ENCODE measurements at places on chromosomes 3 and 15.

- DNase-seq, result no peak
Observed at GRCh38 chr3:143840636-143841035, 7.6 kb downstream of the SLC9A9 start.

DNA sequence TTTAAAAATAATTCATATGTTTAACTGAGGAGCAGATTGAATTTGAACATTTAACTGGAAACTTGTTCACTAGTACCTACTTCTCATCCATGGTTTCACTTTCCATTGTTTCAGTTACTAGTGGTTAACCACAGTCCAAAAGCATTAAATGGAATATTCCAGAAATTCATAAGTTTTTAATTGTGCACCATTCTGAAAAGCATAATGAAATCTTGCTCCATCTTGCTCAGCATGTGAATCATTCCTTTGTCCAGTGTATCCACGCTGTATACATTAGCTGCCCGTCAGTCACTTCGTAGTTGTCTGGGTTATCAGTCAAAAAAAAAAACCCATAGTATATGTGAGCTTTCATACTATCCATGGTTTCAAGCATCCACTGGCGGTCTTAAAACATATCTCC is 217.6 kb downstream of the TPRG1 start:
- DNase-seq, result no peak

DNA sequence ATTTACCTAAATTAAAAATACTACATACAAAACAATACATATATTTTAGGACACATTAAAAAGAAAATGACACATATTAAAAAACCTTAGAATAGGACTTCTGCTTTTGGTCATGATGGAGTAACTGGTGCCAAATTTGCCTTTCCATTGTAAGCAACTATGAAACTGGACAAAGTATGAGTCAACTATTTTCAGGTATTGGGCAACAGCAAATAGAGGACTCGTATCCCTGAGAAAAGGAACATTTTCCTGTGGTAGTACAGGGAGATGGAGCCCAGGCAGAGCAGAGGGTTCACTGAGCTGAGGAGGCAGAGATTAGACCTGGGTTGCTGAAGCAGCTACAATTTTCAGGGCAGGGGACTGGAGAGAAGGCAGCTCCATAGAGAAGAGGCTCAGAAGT is 14.7 kb downstream of the CCR1 start:
- no peak for DNase-seq

GRCh38 chr3:186596568-186597287 is 16.1 kb upstream of the AHSG start:
- no peak for DNase-seq

DNA sequence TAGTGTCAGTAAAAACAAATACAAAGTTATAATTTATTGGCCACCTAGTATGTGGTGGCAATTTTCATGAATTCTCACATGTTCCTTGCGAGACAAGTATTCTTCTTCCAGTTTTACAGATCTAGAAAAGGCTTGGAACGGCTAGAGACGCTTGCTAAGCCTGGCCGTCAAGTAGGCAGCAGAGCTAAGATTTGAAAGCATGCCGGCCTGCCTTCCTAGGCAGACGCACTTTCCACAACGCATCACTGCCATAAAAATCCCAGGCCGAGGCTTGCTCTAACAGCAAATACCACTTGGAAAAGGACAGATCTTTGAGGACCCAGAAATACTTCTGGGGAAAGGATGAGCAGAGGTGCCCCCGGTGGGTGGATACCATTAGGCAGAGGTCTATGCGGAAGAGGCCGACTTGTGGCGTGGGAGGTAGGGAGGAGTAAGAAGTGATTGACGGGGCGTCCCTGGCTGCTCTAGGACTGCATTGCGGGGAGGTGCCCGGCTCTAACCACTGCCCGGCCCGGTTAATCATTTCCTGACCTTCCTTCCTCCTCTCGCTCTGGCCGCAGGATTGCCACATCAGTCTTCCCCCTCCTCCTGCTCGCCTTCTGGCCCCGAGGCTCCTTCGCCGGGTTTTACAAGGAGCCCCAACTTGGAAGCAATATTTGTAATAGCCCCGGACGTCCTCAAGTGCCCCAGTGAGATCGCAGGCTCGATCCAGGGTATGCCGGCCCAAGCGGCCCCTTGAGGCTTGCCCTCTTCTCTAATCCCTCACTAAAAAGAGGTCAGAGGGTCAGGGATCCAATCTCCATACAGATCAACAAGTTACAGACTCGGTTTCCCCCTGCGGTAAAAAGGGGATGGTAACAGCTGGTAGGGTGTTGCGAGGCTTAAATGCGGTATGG is 1.3 kb upstream of the USP3 start:
- DNase-seq, result peak; percentile 75

DNA sequence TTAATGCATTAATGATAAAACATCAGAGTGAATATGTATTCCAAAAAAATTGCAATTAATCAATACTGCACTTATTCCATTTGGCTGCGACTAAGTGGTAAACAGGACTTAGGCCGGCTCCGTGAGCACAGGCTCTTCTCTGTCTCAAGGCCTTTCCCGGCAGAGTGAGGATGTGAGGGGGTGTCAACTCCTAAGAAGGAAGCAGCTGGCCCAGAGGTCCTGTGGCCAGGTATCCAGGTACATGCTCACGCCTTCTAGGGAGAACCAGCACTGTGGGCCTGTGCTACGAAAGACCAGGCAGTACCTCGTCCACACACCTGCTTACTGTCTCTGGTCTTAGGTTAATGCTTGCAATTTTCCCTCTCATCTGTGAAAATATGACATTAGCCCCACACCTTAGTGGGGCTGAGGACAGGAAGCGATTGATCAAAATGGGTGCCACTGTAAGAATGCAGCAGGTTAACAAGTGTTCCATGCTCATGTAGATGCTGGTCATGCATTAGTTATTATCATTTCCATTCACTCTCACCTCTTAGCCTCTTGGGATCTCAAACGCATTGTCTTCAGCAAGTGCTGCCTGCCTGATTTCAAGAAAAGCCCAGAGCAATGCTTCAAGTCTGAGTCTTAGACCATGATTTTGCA is 175.3 kb downstream of the ABHD5 start:
- no peak for DNase-seq

- no peak for DNase-seq
Observed at GRCh38 chr3:5194341-5194740, 6.8 kb downstream of the EDEM1 start.

- no peak for DNase-seq
Observed at GRCh38 chr3:64594134-64594533, 93.7 kb downstream of the ADAMTS9 start.

GRCh38 chr3:113912552-113913236 is 35.1 kb upstream of the ZDHHC23 start:
- DNase-seq, result peak; percentile 39

- peak; percentile 40 for DNase-seq
Observed at GRCh38 chr15:64460724-64461720, 644 bp downstream of the ZNF609 start.

DNA sequence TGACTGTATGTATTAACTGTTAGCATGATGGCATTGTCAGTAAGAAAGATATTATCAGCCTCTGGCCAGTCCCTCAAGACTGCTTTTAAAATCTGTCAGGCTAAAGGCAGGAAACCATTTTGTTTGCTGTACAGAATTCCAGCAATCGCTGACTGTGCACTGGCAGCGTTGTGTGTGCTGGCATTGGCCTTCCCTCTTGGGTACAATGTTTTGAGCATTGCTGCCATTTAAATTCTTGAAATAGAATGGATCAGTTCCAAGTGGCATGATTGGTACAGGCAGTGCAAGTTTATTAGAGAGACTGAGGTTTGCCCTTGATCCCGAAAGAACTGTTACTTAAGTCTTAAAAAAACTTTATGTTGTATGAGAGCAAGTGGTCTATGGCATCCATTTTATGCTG is 788.7 kb downstream of the OTOL1 start:
- DNase-seq, result no peak

GRCh38 chr3:100779480-100779879 is 70.2 kb downstream of the TFG start:
- no peak for DNase-seq

- peak; percentile 81 for DNase-seq
Observed at GRCh38 chr15:41115161-41115651, 874 bp downstream of the INO80 start.

- no peak for DNase-seq
Observed at GRCh38 chr3:154730186-154730585, 300.2 kb upstream of the GPR149 start.

DNA sequence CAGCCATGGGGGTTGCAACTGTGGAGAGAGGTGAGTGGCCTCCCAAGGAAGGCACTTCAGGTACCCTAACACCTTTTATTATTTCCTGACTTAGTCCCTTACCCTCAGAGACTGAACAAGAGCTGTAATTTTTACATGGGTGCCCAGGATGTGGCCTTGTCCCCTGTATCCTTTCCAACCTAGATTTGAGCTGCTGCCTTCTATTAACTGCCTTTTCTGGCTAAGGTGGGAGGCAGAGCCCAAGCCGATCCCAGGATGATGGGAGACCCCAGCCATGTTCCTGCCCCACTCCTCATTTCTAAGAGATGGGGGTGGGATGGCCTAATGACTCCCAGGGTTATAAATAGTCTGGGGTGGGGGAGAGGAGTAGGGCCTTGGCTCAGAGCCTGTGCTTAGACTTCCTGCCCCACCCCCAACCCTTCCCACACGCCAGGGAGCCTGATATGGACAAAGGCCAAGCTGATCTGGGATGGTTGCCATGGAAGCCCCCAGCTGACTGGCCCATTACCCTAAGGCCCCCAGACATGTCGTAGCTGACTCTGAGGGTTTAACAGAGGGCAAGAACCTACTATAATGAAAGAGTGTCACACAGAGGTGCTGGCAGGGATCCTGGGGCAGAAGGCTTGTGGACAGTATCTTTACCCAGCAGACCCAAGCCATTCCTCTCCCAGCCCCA is 1.9 kb downstream of the KLHDC8B start:
- DNase-seq, result no peak

DNA sequence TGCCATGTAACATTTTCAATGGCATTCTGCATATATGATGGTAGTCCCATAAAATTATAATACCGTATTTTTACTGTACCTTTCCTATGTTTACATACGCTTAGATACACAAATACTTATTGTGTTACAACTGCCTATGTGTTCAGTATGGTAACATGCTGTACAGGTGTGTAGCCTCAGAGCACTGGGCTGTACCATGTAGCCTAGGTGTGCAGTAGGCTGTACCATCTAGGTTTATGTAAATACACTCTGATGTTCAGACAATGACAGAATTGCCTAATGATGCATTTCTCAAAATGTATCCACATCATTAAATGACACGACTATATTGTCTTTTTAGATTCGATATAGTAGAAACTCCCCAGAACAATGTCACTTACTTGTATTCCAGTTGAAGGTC is 22.7 kb downstream of the CD80 start:
- no peak for DNase-seq

- no peak for DNase-seq
Observed at GRCh38 chr3:6753536-6753935, 107.4 kb upstream of the GRM7 start.

DNA sequence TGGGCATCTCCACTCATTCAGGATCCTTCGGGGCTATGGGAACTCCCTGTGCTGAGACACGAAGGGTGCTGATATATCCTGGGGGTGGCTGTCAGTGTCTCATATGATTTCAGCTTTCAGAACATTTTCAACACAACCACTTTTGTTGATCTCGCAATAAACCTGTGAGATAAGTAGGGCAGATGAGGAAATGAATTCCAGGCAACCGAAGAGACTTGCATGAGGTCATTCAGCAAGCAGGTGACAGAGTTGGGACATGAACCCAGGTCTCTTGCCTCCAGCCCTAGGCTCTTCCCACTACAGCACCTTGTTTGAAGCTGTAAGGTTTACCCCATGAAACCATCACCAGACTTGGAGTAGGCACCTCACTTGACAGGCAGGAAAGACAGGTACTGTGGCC is 16.6 kb downstream of the DUOX1 start:
- DNase-seq, result no peak

GRCh38 chr15:79089890-79090486 is 592 bp downstream of the RASGRF1 start:
- no peak for DNase-seq

DNA sequence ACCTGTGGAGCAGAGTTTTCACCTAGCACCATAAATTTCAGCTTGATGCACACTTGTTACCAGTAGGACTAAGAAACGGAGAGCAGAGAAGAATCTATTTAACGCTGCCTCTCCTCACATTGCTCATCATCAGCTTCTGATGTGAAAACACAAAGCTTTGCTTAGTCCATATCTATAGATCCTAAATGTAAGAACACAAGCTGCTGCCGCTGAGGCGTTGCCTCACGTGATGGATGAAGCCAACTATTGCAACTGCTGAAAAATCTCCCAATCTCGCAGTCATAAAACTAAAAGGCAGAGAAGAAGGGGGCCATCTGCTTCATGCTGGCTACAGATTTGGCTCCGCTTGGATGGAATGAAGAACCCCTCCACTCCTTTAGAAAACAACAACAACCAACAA is 42.7 kb downstream of the CADPS start:
- no peak for DNase-seq

- DNase-seq, result peak; percentile 63
Observed at GRCh38 chr15:72319360-72319984, 485 bp downstream of the CELF6 start.

GRCh38 chr3:172965256-172965655 is 175.8 kb downstream of the SPATA16 start:
- no peak for DNase-seq

- no peak for DNase-seq
Observed at GRCh38 chr3:195319060-195319459, 48.1 kb upstream of the XXYLT1 start.
